ENCODE measurements at places on chromosomes 11 and 22.

DNA sequence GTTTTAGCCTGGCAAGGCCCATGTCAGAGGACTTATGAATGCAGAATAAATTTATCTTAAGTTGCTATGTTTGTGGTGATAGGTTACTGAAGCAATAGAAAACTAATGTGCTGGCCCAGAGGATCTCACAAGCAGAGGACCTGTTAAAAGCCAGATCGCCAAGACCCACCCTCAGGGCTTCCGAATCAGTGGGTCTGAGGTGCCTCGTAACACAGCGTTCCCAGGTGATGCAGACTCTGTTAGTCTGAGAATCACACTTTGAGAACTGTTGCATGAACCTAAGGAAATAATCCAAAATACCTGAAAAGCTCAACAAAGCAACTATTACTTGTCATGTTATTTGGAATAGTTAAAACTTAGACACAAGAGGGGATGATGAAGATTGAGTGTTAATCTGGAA, 6.7 kb upstream of the SCARF2 start:
- DNase-seq = no peak

DNA sequence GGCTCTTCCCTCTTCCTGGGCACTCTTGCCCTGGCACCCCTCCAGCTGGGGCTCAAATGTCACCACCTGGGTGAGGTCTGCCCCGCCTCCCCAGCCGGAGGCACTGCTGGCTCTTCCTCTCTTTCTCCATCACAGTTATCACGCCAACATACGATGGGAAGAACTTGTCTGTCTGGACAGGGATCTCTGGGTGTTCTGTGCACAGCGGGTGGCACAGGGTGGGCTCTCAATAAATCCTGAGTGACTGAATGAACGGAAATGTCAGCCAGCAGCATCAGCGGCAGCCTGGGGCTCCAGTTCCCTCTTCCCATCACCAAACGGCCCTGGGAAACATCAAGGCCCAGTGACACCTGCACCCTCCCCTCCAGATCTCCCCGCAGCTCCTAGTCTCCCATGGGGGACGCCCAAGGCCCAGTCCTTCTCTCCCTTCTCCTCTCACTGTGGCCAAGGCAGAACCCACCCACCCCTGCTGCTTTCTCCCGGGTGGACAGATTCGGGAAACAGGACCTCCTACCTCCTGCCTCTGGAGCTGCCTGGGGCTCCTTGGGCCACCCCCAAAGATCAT, 440 bp upstream of the SLC25A45 start:
- DNase-seq = no peak

- no peak for DNase-seq
Measured at GRCh38 chr11:8839957-8840945, 70.7 kb upstream of the AKIP1 start.

- DNase-seq = no peak
Measured at GRCh38 chr11:16841984-16842383, 103.5 kb downstream of the C11orf58 start.

DNA sequence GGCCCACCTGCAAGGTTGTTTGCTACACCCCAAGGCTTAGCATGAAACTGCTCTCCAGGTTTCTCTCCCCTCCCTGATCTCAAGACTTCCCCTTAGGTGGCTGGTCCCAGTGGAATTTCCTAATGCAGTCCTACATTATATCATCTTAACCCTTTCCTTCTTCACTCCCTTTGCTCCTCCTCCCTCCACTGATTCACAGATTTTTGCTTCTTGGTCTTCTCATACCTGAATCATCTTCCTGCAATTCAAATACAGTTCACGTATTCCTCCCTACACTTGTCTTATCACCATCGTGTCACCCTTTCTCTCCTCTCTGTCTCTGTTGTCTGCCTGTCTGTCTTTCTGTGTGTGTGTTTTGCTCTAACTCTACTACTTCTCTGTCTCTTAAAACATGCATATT, 17.0 kb downstream of the MMP10 start:
- DNase-seq = no peak

- DNase-seq = no peak
Measured at GRCh38 chr22:47692811-47693210, 930.4 kb downstream of the TBC1D22A start.
